Transverse colon (tissue), 4 donors: ENCODE measurements at places on chromosomes 5 and 9. TPM values are rescaled to one million over a fixed set of nuclear protein-coding genes. Genes with fewer than 3 reads are reported as not detected.

DNA sequence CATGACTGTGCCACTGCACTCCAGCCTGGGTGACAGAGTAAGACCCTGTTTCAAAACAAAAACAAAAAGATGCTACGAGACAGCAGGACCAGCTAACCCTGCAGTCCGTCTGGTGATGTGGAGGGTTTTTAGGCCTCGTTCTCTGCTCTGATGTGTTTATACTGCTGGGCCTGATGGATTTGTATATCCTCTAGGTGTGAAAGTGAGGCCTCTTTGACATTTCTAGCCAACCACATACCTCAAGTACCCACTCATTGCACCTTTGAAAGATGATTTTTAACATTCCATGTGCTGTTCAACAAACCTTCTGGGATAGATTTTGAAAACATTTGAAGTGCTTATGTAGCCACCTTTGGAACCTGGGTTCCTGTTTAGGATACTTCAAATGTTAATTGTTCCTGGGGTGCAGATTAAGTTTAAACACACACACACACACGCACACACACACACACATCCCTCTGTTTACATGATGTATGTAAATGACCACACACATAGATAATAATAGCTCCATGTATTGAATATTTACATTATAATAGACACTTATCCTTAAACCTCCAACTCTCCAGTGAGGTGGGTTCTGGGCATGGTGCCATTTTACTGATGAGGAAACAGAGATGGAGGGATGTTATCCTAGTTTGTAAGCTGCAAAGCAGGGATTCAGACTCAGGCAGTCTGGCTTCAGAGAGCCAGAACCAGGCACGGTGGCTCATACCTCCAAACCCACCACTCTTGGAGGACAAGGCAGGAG lies 48.8 kb upstream of the GOLPH3 start:
- DNase-seq: no peak

The CARTPT gene
- total RNA-seq: not detected

DNA sequence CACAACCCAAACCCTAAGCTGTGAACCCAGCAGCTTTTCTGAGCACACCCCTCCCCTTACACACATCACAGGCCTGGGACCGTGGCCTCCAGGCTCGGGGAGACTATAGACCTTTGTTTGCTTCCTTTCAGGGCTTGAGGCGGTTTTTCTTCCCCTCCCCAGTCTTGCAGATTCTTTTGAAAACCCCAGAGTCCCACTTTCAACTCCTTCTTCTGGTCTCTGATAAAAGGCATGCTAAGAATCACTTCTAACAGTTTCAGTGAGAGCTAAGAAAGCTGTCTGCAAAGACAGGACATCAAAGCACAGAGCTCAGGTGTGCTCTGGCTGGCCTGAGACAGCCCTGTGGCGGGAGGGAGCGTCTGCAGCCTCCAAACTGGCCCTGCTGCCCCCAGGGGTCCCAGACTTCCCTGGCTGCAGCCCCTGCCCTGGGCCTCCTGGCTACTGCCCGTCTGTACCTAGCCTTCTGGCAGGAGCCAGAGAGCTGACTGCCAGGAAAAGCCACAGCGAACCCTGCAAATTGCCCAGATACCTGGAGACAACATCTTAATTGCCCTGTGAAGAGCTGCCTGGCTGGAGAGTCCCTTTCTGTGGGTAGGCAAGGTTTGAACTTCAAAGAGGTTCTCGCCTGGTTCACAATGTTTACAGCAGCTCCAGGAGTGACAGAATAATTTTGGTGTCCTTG lies 138.9 kb downstream of the GADD45G start:
- DNase-seq: no peak

The GPR151 gene
- total RNA-seq: not detected

GRCh38 chr9:89631384-89631783 lies 26.6 kb downstream of the GADD45G start:
- no peak for DNase-seq
